ENCODE measurements at places on chromosomes 2 and 18. TPM values are rescaled to one million over a fixed set of nuclear protein-coding genes. Genes with fewer than 3 reads are reported as not detected.

MYO1B gene
- total RNA-seq, result 80.3 TPM

MPP4 gene
- 0.37 TPM for total RNA-seq

FNDC4 gene
- total RNA-seq, result 2.5 TPM

LRRC30 gene
- total RNA-seq, result not detected

DSG4 gene
- not detected for total RNA-seq

OTOF gene
- 0.09 TPM for total RNA-seq

PLCL1 gene
- 1.6 TPM for total RNA-seq

FER1L5 gene
- 0.09 TPM for total RNA-seq

NTSR2 gene
- not detected for total RNA-seq
